Kidney (tissue), 22 donors: ENCODE measurements at places on chromosomes 2 and 18.
A peak's percentile ranks its signal among the peaks of the same experiment; 100 is the strongest.

GRCh38 chr2:118123561-118124232 lies 35.4 kb downstream of the INSIG2 start:
- no peak overlapping the region for H3K4me3 ChIP-seq
- no peaks in the 10 kb centered on the region for H3K27me3 ChIP-seq
- no peaks in the 10 kb centered on the region for H3K36me3 ChIP-seq

GRCh38 chr18:12990641-12990966 lies 558 bp upstream of the CEP192 start:
- DNase-seq, result no peak
- H3K27me3 ChIP-seq, result no peaks in the 10 kb centered on the region
- H3K36me3 ChIP-seq, result no peaks in the 10 kb centered on the region
- peak overlapping the region; percentile 96 for H3K4me3 ChIP-seq
- peak overlapping the region; percentile 79 for H3K27ac ChIP-seq

DNA sequence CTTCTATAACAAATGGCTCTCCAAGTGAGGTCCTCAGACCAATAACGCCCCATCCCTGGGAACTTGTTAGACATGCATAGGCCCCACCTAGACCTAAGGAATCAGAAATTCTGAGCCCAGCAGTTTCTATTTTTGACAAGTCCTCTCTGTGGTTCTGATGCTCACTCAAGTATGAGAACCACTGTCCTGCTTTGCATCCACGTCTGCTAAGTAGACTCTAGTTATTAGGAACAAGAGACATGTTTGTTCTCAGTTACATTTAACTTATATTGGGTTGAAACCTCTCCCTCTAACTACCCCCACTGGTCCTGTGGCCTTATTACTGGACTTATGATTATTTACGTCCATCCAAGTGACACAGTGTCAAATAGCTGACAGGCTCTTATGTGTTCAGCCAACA lies 70.3 kb downstream of the TMEM17 start:
- H3K4me1 ChIP-seq, result no peaks in the 10 kb centered on the region
- no peaks in the 10 kb centered on the region for H3K27me3 ChIP-seq
- H3K27ac ChIP-seq, result no peak overlapping the region
- no peak for DNase-seq

DNA sequence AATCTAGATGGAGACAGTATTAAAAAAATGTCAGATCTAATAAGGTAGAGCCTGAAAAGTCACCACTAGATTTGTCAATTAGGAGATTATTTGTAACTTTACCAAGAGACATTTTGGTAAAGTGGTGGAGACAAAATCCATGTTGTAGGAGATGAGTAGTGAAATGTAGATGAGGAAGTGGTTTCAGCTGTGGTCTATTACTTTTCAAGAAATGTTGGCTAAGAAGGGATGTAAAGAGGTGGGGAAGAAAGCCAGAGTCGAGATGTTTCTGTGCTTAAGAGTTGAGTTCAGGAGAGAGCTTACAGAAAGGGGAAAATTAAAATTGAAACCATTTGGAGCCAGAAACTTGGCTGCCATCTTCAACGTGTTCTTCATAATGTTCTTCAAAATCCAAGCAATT lies 22.2 kb downstream of the ACVR2A start:
- no peak for DNase-seq
- no peaks in the 10 kb centered on the region for H3K36me3 ChIP-seq
- no peak overlapping the region for H3K4me3 ChIP-seq
- peaks cover 10% of the 10 kb centered on the region for H3K4me1 ChIP-seq
- H3K27ac ChIP-seq, result no peak overlapping the region

- H3K4me3 ChIP-seq, result no peak overlapping the region
- no peak overlapping the region for H3K27ac ChIP-seq
- DNase-seq, result no peak
- H3K4me1 ChIP-seq, result no peaks in the 10 kb centered on the region
- H3K36me3 ChIP-seq, result no peaks in the 10 kb centered on the region
Observed at GRCh38 chr2:204505946-204506345, 39.3 kb upstream of the PARD3B start.
